ENCODE measurements at places on chromosomes 4 and X.

DNA sequence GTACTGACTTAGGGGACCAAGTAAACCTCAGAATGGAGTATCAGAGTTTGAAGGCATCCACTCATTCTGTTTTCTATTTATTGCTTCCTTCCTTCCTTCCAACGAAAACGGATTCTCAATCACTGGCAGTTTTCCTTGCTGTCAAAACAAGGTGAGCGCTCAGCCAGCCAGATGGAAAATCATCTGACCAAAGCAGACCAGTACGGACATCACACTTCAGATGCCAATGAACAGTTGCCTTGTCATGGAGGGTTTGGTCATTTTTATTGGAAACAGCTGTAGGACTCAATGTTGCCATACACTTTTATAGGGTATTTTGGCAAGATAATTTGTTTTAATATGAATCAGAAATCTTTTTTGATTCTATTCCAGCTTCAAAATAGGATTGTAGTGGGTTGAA, 16.6 kb downstream of the GEMIN8 start:
- DNase-seq, result no peak

GRCh38 chr4:100782356-100782755, 264.5 kb upstream of the EMCN start:
- DNase-seq, result no peak

- peak; percentile 85 for DNase-seq
Measured at GRCh38 chr4:6134612-6135220, 65.6 kb downstream of the JAKMIP1 start.

- no peak for DNase-seq
Measured at GRCh38 chr4:151743128-151743854, 17.5 kb downstream of the GATB start.

- no peak for DNase-seq
Measured at GRCh38 chr4:54937501-54937900, 187.9 kb downstream of the KDR start.

GRCh38 chr4:122798101-122798500, 28.5 kb upstream of the FGF2 start:
- DNase-seq, result no peak

- DNase-seq, result no peak
Measured at GRCh38 chr4:17316566-17316965, 195.3 kb downstream of the QDPR start.

All from activated CD4-positive, alpha-beta memory T cell treated with anti-CD3 and anti-CD28 coated beads, Interleukin-2, amount 10 ng/mL, durations not matched to agents 7 days and 5 days (primary cell).